T-cell (primary cell): ENCODE measurements at places on chromosomes 2 and 18.

DNA sequence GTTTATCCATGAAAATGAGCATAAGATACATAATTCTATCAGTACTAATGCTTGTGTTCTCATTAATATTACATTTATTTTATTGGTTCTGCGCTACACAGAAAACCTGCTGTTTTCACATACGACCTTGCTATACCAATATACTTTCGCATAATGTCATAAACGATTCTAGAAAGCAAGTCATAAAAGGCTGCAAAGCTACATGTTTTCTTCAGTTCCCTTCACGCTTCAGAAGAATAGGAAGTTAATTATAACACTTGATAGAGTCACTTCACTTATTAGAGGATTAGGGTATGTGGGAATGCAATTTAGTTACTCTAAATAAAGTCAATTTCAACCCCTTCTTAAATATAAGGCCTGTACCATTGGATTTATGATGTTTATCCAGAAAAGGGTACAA lies 29.0 kb downstream of the PSME4 start:
- no peak for DNase-seq

DNA sequence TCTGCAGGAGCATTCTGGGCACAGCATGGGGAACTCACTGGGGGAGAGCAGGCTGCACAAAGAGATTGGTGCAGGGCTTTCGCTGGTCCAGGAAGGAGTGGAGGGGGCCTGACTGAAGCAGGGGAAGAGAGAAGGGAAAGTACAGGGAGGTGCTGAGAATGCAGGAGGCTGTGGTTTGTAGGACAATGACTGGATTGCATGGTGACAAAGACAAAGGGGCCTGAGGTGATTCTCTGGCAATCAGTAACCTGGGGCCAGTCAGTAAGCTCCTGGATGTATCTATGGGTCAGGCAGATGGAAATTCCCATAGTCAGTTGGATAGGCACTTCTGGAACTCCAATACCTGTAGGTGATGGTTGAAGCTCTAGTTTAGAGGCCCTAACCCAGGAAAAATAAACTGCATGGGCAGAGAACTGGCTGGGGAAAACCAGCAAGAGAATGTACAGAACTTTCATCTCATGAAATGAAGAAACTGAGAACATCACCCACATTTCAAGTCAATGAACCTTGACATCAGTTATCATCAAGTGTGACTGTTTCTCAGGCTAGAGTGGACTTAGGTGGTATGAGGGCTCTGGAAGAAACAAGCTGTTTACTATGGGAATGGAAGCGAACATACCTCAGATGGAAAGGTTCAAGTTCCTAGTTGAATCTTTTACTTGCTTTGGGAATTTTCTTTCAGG lies 193.2 kb downstream of the TPGS2 start:
- no peak for DNase-seq

DNA sequence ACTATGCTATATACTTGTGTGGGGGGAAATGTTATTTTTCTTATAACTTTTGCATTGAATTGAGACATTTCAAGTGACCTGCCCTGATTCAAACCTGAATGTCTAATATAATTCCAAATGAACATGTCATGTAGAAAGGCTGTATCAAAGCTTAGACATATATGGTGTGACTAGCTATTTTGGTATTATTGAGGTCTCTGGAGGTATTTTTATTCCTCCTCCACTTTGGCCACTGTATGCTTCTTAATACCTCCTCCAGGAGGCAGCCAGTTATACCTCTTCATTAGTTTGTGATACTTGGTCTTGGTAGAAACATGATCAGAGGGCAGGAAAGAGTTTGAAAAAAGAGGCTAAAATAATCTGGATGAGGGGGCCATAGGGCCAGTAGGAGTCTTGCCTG lies 217.1 kb downstream of the TCF4 start:
- no peak for DNase-seq

DNA sequence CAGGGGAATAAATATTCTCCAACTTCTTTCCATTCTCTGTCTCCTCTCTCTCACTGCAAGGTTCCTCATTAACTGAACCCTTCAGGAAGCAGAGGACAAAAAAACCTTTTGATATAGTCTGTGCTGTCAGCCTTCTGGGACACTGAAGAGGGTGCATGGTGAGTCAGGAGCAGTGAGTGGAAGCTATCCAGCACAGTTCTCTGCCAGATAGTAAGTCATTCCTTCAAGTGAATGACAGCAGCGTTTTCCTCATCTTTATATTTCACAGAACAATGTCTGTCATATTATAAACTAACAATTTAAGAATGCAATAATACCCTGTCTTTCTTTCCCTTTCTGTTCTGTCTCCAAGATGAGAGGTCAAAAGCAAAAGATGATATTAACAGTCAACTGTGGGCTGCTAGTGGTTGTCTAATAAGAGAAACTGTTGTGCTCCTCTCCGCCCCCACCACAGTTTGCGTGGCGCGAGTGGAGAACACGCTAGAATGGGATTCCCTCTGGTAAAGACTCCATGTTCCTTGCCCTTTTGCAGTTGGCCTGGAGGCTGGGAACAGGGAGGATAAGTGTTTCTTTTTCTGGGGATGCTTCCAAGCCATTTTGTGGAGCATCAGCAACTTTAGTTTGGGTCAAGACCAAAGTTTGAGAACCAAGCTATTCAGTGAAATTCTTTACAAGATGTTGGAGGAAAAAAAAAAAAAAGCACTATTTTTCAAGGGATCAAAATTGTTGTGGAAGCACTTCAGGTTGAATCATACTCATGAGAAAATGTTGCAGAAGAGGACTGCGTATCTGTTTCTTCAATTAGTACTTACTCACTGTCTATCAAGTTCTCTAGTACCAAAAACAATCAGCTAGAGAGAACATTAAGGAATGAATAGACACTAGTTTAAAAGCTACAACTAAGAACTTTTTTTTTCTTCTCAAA lies 430.2 kb downstream of the SETBP1 start:
- no peak for DNase-seq

DNA sequence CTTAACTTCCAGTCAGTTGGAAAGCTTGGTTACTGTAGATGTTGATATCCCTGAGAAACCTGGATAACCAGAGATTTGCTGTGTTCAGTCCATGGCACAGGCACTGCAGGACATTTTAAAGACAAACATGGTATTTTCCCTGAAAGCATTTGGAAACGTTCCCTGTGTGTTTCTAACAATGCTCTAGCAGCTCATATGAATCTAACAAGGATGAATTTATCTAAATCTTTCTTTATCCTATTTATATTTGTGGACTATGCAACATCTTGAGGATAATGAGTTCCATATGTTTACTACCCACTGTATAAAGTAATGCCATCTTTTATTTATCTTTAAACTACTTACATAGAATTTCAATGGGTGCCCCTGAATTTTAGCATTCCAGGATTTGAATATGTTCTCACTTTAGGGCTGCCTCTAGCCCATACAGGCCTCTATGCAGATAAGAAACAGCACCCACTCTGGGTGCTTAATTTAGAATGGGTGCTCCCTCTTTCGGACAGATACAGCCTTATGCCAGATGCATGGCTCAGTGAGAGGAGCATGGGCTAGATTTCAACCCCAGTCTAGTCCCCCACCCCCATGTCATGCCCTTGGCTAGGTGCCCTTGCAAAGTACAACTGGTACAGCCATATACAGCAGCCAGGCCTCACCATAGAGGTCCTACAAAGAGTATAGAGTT lies 50.6 kb upstream of the NEMP2 start:
- DNase-seq, result no peak

DNA sequence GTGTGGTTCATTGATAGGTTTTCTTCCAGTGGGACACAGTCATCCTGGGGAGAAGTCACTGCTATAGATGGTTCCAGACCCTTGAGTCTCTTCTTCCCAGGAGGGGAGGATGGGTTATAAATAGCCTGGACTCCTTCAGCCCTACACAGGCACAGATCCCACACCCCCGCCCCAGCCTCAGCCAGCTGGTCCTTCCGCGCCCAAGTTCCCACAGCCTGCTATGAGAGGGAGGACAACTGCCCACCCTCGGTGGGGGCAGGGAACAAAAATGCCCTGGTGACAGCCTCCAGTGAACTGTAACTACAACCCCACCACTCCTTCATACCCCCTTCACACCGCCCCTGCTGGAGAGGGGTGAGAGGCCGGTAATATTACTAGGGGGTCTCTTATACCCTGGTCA lies 3.2 kb downstream of the ZBTB7C start:
- no peak for DNase-seq

GRCh38 chr2:152492131-152492530 lies 157.2 kb downstream of the FMNL2 start:
- DNase-seq, result no peak

DNA sequence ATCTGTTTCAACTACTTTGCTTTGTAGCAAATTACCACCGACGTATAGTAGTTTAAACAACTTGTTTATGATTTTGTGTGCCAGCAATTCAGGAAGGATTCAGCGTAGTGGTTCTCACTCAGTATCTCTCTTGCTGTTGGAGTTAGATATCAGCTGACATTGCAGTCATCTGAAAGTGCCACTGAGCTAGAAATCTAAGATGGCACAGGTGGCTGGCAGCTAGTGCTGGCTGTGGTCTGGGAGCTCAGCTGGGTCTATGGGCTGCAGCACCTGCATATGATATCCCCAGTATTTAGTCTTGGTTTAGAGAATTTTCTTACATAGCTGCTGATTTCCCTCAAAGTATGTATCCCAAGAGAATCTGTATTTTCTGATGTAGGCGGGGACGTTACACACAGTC lies 235.6 kb downstream of the SCG2 start:
- DNase-seq, result no peak

GRCh38 chr2:128357506-128358370 lies 39.1 kb upstream of the HS6ST1 start:
- no peak for DNase-seq

GRCh38 chr2:238868067-238868524 lies 20.2 kb downstream of the TWIST2 start:
- no peak for DNase-seq

DNA sequence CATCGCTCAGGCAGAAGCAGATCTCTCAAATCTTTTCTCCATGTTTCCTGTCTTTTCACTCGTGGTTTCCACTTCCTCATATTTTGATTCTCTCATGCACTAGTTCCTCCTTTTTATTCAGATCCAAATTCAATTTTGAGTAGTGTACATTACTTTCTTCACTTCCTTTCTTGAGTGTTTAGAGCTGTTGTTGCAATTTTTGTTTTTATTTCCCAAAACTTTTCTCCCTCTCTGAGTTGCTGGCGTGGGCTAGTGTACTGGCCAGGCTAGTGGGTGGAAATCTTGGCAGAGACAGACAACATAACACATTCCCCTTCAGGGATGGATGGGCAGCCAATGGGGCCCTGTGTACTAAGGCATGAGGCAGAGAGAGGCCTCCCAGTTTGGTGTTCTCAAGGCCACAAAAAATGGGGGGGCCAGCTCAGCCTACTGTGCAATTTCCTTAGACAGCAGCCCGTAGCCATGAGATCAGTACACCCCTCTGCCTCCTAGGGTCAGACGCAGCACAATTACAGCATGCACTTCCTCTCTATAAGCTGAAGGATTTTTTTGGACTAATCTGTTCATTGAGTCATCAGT lies 145.1 kb upstream of the PID1 start:
- DNase-seq, result no peak

GRCh38 chr2:64858541-64859311 lies 130.5 kb upstream of the SLC1A4 start:
- no peak for DNase-seq
